ENCODE measurements at places on chromosomes 4 and X.

DNA sequence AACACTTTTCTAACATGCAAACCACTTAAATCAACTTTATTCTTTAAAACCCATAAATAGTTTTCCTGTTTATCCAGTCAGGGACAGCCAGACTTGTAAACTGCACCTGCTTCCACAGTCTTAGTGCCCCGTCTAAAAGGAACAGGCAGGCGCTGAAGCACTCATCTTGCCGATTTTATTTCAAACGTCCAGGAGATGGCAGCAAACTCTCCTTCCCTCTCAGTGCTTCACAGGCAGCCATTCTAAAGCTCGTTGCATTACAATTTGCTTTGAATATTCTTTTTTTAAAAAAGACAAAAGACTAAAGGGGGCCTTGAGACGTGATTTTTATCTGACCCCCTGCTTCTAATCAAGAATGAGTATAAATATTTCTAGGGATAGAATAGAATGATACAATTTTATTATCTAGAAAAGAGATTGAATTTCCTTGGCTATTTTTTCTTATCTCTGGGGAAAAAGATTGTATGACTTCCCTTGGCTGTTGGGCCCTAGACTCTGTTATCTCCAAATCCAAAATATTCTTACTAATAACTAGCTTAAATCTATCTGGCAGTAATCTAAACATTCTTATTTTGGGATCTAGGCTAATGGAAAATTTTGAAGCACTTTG, 93.6 kb upstream of the MYOZ2 start:
- peak; percentile 29 for DNase-seq

- DNase-seq, result no peak
Observed at GRCh38 chr4:38995660-38996005, 36.6 kb downstream of the TMEM156 start.

DNA sequence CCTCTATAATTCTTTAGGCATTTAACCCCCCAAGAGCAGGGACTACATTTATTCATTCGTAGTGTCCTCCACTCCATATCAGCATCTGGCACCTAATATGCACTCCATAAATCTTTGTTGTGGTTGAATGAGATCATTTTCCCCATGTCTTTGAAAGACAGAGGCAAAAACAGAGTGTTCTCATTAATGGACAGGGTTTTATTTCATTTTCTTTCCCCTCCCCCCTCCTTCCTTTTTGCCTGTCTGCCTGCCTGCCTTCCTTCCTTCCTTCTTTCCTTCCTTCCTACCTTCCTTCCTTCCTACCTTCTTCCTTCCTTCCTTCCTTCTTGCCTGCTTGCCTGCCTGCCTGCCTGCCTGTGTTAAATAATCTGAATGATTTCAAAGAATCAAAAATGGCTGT, 83.2 kb downstream of the SHROOM3 start:
- DNase-seq, result no peak

DNA sequence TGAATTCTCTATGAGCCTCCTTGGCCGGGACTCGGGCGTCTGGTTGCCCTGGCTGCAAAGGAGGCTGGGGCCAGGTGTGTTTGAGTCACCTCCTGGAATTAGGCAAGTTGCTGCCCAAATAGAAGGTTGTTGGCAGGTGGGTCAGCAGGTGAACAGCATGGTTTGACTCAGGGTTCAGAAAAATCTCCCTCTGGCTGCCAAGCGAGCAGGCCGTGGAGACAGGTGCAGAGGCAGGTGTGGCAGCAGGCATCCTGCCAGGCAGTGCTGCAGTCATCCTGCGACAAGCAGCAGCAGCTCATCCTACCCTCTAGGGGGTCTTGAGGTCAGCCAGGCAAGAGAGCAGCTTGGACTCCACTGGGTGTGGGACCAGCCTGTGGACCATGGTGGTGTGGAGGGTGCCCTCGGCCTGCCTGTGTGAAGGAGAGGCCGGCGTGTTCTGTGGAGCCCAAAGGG, 8.2 kb downstream of the MSANTD1 start:
- no peak for DNase-seq

GRCh38 chr4:2497931-2498330, 29.0 kb downstream of the RNF4 start:
- DNase-seq, result no peak

- no peak for DNase-seq
Observed at GRCh38 chr4:3765271-3766035, 732 bp upstream of the ADRA2C start.

DNA sequence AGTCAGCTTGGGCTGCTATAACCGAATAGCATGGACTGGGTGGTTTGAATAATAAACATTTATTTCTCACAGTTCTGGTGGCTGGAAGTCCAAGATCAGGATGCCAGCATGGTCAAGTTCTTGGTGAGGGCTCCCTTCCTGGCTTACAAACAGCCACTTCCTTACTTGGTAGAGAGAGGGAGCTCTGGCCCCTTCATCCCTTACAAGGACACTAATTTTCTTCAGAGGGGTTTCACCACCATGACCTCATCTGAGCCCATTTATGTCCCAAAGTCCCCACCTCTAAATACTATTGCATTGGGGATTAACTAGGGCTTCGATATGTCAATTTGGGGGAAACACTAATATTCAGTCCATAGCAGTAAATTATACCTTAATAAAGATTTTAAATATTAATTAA, 61.8 kb downstream of the CLNK start:
- DNase-seq, result no peak

DNA sequence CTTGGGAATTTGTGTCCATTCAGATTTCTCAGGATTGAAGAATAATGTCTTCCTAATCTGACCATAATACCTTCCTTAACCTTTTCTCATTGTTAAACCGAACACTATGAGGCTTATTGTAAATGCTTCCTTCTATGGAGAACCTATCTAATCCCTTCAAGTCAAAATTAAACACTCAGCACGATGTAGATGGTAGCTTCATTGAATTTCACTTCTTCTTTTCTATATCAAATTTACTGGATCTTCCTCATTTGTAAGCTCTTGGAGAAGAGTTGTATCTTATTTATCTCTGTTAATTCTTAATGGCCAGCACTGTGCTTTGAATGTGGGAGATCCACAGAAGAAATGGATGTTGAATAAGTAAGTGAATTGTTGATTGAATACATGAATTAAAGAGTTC, 109.0 kb upstream of the RAPGEF2 start:
- DNase-seq, result no peak

DNA sequence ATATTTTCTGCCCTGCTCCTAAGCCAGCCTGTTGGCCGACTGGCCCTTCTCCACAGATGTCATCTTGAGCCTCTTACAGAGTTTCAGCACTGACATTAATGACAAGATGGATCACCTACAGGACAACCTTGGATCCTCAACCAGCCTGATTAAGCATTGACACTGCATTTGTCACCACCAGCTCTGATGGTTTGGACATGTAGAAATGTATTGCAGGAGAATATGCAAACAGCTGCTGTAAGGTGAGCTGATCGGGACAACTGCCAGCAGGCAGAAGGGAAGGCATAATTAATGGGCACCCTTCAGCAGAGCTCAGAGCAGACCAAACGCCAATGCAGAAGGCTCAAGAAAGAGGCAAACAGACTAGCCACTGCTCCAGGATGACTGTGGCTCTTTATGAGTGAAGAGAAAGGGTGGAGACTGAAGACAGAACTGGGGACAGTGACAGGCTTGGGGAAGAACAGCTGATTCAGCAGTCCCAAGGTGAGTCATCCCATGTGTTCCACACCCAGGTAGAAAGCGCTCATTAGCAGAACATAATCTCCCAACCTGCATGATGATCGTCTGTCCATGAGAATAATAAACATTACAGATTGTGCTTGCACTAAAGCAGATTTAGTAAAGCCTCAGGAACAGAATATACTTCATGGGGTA, 6.7 kb downstream of the CORIN start:
- no peak for DNase-seq

DNA sequence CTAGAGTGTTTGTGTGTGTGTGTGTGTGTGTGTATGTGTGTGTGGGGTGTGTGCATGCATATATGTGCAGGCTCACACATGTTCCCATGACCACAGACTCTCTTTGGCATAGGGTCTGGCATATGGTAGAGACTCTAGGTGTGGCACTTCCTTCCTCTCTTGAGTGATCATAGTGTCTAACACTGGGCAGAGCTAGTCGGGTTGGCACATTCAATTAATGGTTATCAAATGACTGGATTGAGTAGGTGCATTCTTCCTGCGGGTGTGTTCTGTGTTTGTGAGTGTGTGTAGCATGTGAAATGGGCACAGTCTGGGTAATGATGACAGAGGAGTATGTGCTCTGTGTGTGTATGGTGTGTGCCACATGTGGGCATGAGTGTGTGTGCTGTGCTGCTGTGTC, 106.5 kb downstream of the EFNB1 start:
- no peak for DNase-seq

- no peak for DNase-seq
Observed at GRCh38 chr4:87003266-87003665, 68.5 kb downstream of the AFF1 start.

DNA sequence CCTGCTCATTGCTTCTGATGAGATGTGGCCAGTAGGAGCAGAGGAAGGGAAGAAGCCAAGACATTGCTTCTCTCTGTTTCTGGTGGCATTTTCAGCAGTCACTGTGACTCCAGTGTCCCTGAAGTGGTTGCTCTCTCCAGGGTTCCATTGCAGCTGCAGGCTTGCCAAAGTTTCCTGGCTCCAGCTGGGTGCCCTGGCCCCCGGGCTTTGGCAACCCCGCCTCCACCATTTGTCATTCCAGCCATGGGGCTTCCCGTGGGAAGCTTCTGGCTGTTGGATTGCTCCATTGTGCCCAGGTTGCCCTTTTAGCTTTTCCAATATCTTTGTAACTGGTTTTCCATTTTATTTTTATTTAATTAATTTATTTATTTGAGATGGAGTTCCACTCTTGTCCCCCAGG, 12.7 kb downstream of the FGFBP1 start:
- DNase-seq, result no peak

- no peak for DNase-seq
Observed at GRCh38 chr4:111943796-111944203, 201.5 kb upstream of the FAM241A start.

DNA sequence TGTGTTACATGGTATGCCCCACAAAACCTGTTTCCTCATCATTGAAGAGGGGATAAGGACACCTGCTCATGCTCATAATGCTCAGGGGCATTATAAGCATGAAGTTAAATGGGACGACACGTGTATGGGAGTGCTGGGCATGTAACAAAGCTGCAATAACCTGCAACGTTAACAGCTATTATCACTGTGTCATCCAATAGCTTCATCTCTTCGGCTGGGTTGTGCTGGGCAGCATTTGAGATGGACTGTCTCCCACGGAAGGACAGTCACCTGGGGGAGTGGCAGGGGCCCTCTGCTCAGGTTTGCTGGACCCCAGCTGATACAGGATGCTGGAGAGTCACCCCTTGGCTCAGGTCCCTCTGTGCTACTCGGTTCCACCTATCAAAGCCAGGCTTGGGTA, 94.5 kb downstream of the NSUN7 start:
- no peak for DNase-seq

DNA sequence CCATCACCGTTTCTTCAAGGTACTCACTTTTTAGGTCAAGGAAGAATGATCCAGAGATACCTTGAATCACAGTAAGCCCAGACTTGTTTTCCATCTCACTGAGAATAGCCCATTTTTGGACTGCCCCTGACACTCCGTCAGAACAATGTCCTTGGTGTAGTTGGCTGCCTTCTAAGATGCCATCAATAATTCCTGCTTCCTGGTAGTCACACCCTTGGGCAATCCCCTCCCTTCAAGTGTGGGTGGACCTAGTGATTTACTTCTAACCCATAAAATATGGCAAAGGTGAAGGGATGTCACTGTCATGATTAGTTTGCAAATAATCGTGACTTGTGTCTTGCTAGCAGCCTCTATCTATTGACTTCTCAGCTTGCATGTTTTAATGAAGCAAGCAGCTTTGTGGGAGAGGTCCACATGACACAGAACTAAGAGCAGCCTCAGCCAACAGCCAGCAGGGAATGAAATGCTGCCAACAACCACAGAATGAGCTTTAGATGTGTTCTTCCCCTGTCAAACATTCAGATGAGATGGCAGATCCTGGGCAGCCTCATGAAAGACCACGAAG, 20.0 kb upstream of the KLHL34 start:
- no peak for DNase-seq

DNA sequence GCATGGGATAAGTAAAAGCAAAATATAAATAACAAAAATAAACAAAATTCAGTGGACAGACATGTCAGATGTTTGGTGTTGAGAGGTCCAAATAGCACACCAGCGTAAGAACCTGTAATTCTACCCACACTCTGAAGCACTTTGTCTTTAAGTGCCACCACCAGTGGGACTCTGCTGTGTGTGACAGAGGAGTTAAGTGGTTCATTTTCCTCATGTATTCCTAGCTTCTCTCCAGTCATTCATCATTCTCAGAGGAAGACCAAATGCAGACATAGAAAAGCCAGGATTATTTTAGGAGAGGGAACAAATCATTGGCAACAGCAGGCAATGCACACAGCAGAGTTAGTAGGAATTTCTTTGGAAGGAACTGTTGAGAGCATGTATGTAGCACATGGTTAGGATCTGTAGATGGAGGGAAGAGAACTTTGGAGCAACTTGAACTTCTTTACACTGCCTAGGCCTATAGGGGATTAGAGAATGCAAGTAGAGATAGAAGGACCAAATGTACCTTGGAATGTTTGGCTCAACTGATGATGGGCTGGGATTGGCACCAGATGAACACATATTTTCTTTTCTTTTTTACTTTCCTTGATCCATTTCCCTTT, 43.0 kb upstream of the ARHGAP24 start:
- no peak for DNase-seq

DNA sequence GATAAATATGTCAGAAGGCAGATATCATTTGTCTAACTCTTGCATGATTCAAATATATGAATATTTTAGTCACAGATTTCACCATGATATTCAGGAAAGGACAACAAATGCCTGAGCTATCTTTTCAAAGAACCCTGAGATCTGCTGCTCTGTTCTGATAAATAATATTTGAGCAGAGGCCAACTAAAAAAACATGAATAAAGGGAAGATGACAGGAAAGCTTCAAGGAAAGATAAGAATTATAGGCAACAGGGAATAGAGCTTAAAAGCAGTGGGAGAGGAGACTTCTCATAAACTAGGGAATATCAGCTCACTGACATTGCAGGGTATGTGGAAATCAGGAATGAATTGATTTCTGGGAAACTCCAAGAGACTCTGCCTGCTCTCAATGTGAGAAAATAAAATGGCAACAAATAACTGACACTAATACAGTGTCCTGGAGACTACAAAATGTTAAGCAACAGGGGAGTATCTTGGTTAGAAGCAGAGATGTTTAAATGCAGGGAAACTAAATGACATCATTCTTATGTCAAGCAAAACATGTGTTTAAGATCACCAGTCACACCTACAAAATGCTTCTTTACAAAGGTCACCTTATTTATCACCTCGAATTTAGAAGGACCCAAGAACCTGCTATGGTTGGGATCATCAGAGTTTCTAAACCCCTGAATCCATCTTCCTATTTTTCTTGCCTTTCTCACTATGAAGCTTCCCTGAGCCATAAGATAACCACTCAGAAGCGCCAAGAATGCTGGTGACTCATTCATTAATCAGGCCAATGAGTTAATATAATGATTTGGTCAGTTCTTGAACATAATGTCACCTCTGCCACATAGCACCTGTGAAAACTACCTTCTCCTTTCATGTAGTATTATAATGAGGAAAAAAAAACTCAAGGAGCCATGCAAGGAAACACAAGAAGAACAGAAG, 78.1 kb downstream of the NDST3 start:
- no peak for DNase-seq

Measured in activated T-cell treated with anti-CD3 and anti-CD28 coated beads for 4 hours (primary cell).